A549 treated with ZK216348 at 1 μM for 4 hours (cell line): ENCODE measurements at places on chromosomes 5 and 9. TPM values are rescaled to one million over a fixed set of nuclear protein-coding genes. Genes with fewer than 3 reads are reported as not detected.

PCDHGB3 gene
- total RNA-seq, result 0.12 to 0.29 TPM (median 0.27 TPM) in 5 replicates

FGF10 gene
- total RNA-seq, result not detected in 5 replicates

GADD45G gene
- 0.31 to 0.53 TPM (median 0.37 TPM) in 4 of 5 replicates, not detected in the other for total RNA-seq

PCDHB11 gene
- total RNA-seq, result 0.05 to 0.20 TPM (median 0.08 TPM) in 4 of 5 replicates, not detected in the other

LEAP2 gene
- 0.58 to 1.4 TPM (median 1.0 TPM) in 5 replicates for total RNA-seq

ORM2 gene
- not detected in 5 replicates for total RNA-seq

B4GALT1 gene
- 163 to 233 TPM (median 209 TPM) in 5 replicates for total RNA-seq

PCDHB2 gene
- 2.7 to 4.5 TPM (median 3.1 TPM) in 5 replicates for total RNA-seq

PCDHGB2 gene
- 0.11 to 0.17 TPM (median 0.15 TPM) in 3 of 5 replicates, not detected in the others for total RNA-seq

PJA2 gene
- total RNA-seq, result 9.6 to 20.6 TPM (median 18.0 TPM) in 5 replicates
